ENCODE measurements at places on chromosomes 1 and 21.

- DNase-seq: no peak
These were observed 78.1 kb downstream of the CD34 start for GRCh38 chr1:207832796-207833195.

DNA sequence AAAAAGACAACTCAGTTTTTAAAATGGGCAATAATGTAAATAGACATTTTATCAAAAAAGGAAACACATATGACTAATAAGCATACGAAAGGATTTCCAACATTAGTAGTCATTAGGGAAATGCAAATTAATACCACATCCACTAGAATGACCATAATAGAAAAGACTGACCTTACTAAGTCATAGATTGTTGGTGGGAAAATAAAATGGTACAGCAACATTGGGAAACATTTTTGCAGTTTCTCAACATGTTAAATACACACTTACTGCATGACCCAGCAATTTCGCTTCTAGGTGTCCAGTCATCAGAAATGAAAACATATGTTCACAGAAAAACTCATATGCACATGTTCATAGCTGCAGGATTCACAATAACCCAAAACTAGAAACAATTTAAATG is 29.9 kb upstream of the SLC44A3 start:
- no peak for DNase-seq

GRCh38 chr1:62487956-62488355 is 51.1 kb downstream of the USP1 start:
- no peak for DNase-seq

GRCh38 chr1:59005491-59006288 is 221.8 kb upstream of the JUN start:
- no peak for DNase-seq

GRCh38 chr1:171742577-171742922 is 685 bp upstream of the VAMP4 start:
- DNase-seq: no peak

- DNase-seq: no peak
These were observed 39.2 kb downstream of the CDK18 start for GRCh38 chr1:205543351-205544301.

GRCh38 chr1:160755461-160755860 is 16.4 kb downstream of the SLAMF7 start:
- no peak for DNase-seq

GRCh38 chr1:85824066-85824840 is 116.0 kb upstream of the ZNHIT6 start:
- DNase-seq: no peak

DNA sequence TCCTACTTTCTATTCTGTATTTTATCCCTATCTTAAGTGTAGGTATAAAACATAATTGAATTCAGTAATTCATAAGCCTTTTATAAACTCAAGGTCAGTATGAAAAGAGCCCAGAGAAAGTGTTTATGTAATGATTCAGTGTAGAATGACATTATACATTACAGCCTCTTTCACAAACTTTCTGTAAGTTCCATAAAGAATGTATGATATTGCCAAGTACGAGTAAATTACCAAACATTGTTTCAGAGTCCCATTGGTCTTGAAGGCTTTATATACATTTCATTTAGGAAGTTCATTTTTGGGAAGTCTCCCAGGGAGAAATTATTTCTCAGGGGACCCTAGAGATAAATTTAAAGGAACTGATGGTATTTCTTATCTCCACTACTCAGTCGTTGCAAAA is 37.8 kb upstream of the VAMP3 start:
- DNase-seq: no peak

- no peak for DNase-seq
These were observed at the start of gene PALMD for GRCh38 chr1:99645699-99646531. Gene PALMD (plus strand): TSS chr1:99646113. CDS start chr1:99646318, 205 bp downstream.

DNA sequence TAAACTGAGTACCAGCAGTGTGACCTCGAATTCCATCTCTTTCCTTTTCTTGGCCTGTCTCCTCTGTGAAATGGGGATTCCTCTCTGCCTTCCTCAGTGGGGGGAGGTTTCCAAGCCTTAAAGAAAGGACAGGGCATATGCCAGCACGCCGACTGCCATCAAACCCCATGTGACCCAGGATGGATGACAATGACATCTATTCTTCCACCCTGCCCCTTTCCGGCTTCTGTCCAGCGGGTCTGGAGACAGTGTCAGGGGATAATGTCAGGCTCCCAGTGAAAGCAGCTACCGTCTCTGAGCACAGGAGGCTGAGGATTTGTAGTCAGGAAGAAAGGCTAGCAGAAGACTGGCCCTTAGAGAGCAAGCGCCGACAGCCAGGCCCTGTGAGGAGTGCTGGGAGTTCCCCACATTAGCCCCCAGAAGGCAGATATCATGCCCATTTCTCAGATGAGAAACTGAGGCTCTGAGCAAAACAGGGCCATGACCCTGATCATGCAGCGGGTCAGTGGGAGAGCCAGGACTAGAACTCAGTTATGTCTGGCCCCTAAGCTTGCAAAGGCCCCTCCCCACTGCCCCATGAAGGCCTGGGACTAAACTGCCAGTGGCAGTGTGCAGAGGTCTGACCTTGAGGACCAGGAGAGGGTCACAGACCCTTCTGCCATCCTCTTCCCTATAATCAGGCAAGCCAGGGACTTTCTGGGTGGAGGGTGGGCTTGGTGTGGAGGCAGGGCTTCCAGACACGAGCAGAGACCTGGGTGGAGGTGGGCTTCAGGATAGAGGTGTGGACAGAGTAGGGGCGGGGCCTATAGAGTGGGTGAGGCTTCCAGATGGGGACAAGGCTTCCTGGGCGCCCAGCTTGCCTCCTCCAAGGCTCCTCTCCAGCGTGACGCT is 30.1 kb downstream of the CDCA8 start:
- DNase-seq: no peak

DNA sequence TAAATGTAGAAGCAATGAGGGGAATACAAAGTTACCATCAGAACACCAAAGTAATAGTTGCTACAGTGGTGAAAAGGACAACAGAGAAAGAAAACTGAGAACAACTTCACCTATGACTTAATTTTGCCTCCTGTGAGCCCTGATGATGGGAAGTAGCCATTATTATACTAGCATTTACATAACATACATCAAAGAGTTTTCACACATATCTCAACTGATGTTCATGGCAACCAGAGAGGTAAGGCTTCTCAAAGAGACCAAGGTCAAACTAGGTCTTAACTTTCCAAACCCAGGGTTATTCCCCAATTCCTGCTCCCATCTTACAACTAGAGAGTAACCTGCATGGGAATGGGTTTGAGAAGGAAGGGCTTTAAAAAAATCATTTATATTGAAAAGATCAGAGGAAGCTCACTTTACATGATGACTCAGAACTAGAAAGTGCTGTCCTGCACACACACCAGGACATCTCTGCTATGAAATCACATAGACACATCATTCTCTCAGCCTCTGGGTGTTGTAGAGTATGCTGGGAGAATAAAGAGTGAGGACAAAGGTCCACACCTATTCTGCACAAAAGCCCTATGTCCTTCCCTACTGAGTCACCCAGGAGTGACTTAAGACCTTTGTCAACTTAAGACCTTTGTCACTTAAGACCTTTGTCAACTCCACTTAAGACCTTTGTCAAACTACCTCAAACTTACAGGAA is 179.7 kb downstream of the TNFSF18 start:
- DNase-seq: no peak

DNA sequence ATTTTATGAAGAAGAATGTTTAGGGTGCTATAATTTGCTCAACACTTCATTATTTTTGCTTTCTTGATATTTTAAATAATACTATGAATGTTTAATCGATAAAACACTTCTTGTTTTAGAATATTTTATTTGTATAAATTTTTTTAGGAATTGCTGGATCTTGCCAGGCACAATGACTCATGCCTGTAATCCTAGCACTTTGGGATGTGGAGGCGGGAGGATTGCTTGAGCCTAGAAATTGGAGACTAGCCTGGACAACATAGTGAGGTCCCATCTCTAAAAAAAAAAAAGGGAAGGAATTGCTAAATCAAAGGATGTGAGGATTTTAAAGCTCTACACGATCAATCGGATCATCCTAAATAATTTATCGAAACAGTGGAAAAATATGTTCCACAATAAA is 17.6 kb downstream of the RNF11 start:
- DNase-seq: no peak

All from NCI-H2081 treated with DMSO at 0.1 percent for 48 hours (cell line).